Substantia nigra (tissue), 51 donors: ENCODE measurements at places on chromosomes 2 and 18.

GRCh38 chr18:3973191-3973850 is 481.8 kb downstream of the DLGAP1 start:
- DNase-seq, result no peak

DNA sequence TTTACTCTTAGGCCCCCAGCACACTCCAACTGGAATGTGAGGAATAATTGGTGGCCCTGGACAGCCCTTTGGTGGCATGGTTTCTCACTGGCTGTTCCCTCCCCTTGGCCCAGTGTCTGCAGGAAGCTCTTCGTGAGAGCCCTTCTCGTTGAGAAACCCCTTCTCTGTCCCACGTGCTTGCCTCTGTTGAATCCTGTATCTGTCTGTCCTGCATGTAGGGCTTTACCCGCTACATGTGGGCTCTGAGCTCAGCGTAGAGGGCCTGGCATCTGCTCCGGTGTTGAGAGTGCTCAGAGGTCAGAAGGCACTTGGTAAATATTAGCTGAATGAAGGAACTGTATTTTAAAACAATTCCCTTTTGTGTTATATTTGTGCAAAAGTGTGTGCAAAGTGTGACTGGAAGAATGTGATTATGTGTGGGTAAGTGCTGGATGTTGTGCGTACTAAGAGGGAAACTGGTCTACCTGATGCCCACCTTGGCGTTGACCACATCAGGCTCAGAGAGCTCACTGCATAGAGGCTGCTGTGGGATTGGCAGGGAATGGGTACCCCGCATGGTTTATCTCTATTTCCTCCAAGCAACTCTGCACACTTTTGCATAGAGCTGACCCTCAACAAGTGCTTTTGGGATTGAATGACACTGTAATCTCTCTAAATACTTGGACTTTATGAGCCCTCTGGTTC is 40.0 kb downstream of the RNF144A start:
- no peak for DNase-seq

DNA sequence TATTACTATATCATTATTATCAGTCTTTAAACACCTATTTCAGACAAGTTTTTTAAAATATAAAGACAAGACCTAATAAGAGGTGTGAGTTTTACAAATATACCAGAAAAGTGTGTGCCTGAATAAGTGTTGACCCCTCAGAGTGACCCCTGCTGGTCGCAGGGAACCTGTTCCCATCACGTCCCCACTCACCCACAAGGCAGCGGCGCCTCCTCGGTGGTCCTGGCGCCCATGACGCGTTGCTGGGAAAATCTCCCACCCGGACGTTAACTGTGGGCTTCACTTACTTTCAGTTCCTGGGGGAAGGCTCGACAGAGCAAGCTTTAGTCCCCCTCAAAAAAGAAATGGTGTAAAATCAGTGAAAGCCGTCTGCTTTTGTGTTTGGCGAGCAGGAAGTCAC is 93.5 kb downstream of the TMEM18 start:
- no peak for DNase-seq

DNA sequence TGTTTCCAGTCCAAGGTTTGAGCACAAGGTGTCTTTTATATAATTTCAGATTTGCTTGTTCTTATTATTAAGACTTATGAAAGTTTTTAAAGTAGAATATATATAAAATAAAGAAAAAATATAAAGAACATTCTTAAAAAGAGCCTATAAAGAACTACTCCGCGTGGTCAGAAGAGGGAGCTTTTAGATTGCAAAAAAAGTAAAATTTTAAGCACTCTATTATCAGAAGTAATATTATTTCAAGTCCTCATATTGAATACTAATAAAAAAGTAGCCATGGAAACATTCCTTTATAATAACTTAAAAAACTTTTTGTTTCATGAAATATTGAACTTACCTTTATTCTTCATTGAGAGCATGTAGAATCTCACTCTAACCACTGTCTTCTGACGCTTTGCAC is 51.4 kb downstream of the LINC00305 start:
- DNase-seq, result no peak

DNA sequence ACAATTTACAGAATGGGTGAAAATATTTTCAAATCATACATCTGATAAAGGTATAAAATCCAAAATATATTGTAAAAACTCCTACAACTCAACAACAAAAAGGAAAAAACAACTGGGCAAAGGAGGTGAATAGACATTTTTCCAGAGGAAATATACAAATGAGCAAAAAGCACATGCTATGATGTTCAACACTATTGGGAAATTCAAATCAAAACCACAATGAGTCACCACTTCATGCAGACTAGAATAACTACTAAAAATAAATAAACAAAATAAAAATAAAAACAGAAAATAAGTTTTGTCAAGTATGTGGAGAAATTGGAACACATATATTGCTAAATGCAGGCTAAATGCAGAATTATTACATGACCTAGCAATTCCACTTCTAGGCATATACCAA is 120.9 kb downstream of the FSIP2 start:
- DNase-seq, result no peak

DNA sequence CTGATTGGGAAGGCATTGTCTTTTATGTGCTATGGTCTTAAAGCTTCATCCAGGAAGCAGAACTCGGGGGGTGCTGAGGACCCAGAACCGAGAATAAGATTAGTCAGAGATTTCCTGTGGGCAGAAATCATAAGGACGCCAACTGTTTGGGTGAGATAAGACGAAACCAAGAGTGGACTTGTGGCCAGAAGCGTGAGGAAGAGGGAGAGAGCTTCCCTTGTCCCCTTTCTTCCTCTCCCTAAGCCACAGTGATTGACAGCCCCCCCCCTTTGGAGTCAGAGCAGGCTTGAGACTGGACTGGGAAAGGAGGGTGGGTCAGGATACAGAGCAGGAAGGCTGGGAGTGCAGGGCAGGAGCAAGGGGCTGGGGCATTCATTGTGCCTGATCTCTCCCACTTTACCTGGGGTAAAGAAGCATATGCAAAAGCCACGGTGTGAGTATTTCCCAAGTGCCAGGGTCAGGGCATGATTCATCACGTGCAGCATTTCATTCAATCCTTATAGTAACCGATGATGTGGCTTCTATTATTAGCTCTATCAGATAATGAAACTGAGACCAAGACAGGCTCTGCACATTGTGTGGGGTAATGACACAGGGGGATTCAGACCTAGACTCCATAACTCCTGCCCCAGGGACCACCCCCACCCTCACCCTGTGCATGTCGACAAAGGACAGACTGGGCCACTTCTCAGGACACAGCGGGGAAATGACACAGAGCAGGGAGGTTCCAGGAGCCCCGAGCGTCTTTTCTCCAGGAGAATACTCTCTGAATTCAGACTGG is 3.0 kb upstream of the IL1RN start:
- DNase-seq, result no peak

DNA sequence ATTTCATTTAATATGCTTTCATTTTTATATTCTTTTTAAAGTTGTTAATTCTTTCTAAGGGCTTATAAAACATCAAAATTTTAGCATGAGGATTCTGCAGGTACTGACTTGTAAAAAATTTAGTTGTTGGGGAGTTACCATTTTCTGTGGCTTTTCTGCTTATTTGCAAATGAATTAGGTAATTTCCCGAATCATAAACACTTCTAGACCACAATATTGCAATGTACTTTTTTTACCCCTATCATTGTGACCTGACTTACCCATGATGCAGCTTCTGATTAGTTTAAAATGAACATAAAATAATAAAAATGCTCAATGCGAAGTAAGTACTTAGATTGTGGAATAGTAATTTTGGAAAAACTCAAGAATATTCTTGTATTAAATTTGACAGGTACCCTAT is 11.4 kb downstream of the ARL6IP6 start:
- no peak for DNase-seq

DNA sequence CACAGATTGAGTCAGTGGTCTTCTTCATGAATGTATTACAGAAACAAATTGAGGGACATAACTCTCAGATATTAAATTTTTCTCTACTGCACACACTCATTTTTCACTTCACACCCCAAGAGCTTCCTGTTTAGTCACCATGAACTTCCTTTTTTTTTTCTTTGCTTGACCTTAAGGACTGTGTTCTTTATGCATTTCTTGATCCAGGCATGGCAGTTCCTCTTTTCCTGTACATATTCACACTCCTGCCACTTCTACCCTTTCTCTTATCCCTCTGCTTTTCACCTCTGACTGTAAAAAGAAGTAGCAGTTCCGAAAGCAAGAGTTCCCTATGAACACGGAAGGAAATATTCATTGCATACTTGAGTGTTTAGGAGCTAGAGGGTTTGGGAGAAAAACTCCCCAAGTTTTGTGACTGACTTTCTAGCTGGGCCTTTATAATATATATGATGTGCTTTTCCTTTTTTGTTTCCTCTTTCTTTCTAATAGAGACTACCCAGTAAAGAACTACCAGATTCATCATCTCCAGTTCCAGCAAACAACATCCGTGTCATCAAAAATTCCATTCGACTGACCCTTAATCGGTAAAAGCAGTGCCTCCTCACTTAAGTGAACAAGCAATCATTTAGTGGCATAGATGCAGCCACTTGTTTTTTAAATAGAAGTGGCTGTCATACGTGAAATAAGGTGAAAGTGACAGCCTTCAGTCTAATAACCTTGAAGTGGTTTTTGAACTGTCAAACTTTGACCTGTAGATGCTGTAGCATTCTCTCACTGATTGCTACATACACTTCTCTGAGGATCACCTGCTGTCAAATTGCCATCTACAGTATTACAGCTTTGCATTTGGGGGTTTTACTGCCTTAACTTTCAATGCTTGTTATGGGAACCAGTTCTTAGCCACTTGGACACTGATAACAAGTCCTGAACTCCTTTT is 40.8 kb downstream of the PAPOLG start:
- no peak for DNase-seq

DNA sequence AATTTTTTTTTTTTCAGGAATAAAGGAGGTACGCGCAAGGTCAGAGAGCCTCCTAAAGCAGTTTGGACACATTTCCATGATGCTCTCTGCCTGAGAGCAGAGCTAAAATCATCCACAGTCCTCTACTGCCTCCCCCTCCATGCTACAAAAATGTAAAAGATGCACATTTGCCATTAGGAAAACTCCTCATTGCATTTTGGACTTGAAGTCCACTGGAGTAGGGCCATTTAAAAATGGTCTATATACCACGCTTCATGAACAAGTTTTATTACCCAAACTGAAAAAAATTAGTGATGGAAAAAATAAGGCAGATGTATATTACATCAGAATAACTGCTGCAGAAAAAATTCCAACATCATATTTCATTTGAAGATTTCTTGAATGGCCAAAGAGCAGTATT is 256.0 kb downstream of the AFF3 start:
- DNase-seq, result no peak

DNA sequence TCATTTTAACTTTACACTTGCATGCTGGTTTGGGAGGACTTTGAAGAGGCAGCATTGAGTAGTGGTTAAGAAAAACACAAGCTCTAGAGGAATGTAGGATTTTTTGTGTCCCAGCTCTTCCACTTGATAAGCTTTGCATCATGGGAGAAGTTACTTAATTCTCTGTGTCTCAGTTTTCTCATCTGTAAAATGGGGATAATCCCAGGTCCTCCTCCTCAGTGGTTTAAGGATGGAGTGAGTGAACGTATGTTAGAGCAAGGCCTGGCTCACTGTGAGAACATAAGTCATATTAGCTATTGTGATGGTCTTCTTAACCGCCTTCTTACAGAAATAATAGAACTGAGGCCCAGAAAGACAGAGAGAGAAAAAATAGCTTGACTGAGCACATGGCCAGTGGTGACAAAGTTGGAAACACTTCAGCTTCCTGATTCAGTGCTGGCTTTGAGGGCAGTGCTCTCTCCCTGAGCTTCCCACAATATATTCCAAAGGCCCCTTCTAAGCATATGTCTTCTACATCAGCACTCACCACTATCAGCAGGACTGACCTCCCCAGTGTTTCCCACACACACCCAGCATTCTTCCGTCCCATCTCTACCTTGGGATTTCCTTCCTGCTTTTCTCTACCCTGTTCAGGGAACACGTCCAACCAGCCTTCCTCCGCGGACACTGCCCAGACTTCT is 214.9 kb upstream of the TNP1 start:
- no peak for DNase-seq

- DNase-seq, result no peak
Observed at GRCh38 chr2:193988784-193989183, 1668.2 kb upstream of the SLC39A10 start.

DNA sequence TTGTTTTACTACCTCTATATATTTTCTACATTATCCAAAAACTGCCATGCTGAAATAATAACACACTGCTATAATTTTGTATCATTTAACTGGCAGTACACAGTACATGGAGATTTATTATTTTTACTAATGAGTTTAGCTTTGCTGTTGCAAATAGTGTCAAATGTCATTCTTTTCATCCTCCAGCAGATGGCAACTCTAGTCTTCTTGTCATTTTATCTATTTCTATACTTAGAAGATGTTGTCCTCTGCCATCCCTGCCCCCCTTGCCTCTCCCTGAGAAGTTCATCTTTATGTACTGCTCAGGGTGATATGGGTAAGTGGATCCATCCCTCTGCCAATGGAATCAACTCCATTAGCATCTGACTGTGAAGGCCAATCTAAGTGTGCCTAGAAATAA is 21.7 kb upstream of the LRRTM1 start:
- DNase-seq, result no peak

- DNase-seq, result peak; percentile 39
Observed at GRCh38 chr2:95007822-95008221, 17.7 kb upstream of the MAL start.

DNA sequence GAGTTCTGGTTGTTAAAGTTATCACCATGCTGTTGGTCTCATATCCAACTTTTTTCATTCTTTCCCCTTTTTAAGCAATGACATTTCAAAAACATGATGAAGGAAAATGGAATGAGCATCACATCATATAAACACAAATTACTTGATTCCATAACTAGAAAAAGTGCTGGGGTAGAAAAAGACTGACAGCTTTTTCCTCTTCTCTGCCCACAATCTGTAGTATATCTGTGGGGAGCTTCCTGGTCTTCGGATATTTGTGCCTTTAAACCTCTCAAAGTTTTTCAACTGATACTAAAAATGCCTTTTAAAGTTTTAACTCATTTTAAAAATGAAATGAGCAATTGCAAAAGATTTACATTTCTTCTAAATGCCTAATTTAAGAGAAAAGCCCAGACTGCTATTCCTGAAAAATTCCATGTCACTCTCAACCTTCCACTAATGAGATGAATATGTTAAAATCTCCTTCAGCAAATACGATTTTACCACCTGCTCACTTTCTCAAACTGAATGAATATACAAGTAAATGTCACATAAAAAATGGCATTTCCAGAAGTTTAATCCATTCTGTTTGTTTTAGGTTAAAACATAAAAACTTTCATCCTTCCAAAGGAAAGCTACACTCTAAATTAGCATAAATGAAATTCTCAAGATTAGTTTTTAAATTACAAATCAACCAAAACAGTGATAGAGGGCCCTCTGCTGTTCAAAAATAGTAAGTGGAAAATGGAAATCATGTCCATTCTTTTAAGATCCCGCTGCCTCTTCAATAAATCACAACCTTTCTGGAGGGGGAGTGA is 2.1 kb downstream of the DNAH7 start:
- DNase-seq, result no peak
